ENCODE measurements at places on chromosomes 5 and 9.

DNA sequence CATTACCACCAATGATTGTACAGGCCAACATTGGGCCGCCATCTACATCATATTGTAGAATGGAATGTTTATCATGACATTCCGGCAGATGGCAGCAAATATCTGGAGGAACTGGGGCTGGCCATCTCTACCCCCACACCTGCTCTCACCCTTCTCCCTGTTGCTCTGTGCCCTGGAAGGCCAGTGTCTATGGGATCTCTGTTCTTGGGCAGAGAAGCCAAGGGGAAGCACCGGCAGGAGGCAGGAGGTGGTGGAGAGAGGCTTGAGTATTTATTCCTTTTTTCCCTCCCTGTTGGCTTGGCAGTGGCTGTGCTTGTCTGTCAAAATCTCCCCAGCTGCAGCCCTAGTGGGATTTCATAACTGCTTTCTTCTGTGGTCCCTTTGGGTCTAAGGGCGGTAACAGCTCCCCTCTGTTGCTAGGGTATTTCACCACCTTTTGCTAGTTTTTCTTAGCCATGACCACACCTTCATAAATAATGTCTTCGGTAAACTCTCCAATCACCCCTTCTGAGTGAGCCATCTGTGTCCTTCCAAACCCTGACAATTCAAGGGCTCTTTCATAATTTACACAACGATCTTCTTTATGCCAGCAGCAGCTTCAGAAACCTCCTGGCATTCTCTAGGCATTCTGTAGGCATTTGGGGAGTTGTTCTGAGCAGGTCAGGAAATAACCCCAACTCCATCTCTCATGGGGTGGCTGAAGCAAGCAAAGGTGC is 225.8 kb downstream of the MELK start:
- no peak for DNase-seq

- DNase-seq, result no peak
Observed at GRCh38 chr5:132227485-132228240, at the start of gene P4HA2. TSS of gene P4HA2 (minus strand) at chr5:132227853. CDS start at chr5:132218626, 9,227 bp downstream.

DNA sequence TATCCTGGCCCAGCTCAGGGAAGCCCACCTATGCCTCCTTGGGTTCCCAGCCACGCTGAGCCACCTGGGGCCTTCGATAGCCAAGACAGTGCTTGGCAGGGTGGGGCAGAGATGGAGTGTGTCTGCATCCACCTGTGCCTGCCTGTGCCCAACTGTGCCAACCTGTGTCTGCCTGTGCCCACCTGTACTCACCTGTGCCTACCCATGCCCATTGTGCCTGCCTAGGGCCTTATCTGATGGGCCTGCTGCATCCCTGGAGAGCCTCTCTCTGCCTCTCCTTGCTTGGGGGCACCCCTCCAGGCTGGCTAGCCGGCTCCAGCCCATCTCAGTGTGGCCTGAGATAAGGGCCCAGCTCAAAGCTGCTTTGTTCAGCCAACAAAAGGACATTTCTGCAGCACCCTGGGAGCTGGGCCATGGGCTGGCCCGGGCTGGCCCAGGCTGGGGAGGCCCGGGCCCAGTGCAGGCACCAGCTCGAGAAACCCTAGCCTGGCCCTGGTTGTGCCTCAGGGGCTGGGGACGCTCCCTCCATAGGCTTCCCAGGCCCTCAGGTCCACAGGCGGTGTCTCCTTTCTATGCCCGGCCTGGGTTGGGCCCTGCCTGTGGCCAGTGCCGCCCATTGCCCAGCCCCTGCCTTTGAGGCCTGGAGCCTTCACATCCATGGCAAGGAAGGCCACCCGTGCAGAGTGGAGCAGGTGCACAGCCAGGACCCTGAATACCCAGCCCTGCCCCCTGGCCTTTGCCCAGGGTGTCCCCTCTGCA is 37.3 kb upstream of the NOTCH1 start:
- no peak for DNase-seq

DNA sequence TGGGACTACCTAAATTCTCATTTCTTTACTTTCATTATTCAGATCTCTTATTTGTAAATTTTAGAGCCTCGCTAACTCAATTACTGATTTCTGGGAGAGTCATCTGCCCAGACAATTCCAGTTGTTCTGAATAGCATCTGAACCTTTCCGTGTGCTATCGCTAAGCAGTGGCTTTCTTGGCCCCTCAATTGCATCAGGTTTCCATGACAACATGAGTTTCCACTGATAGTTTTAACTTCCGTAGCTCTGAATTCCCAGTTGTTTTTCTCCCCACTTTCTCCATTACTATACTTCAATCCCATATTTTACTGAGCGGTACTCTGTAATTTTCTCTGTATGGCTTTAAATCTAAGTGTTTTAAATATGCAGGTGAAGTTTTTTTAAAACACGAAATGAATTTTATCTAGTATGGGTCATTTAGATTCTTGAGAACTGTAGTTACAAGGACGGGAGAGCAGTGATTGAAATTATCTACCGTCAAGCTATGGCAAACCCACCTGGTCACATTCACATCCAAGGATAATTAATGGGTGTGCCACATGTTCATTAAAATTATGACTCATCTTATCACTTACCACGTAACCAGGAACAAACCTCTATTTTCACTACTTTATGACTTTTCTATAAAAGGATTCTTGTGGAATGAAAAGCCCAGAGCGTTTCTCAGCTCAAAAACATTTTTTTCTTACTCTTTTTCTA is 223.5 kb upstream of the PCSK5 start:
- DNase-seq, result no peak

- no peak for DNase-seq
Observed at GRCh38 chr9:91727316-91727861, 222.6 kb downstream of the ROR2 start.

DNA sequence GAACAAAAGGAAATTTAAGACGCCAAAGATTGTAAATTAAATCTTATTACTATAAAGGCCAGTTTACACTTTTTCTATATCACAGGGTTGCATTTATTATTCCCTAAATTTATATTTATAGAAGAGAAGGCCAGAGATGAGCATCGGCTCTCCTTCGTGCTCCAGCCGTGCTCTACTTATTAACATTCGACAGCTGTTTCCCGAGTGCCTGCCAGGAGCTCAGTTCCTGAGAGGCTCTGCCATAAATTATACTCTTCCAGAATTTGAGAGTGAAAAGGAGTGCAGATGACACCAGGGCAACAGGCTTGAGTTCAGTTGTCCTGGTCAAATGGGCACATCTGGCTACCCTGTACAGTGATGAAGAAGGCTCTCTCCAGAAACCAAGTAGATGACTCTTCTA is 70.1 kb downstream of the PCSK5 start:
- DNase-seq, result no peak

GRCh38 chr9:97527626-97528528 is 26.4 kb downstream of the TMOD1 start:
- DNase-seq, result no peak

DNA sequence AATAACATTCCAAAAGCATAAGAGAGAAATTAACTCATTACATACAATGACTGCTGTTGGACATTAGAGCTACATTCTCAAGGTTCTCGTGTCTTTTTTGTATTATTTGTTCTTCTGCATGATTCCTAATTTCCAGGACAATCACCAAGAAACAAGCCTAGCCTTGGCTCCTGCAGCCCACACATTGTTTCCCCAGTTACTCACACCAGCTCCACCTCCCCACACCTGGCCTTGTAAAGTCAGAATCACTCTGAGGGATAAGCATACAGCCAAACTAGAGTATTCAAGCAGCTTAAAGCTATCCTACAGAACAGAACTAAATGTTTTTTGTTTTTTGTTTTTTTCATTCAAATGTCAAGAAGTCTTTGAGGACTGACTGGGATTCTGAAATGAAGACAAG is 189.2 kb downstream of the HINT1 start:
- DNase-seq, result no peak

- no peak for DNase-seq
Observed at GRCh38 chr5:97400537-97400936, 217.5 kb upstream of the RIOK2 start.

- peak; percentile 98 for DNase-seq
Observed at GRCh38 chr9:133030317-133031129, at the start of gene GTF3C5. TSS of gene GTF3C5 (plus strand) at chr9:133030997. CDS start at chr9:133031012, 15 bp downstream.

- no peak for DNase-seq
Observed at GRCh38 chr5:103037673-103038455, 82.1 kb downstream of the GIN1 start.

Measured in fibroblast of skin of left biceps (primary cell).